ENCODE measurements at places on chromosomes 2 and 18.

GRCh38 chr2:120224735-120225548 lies 1.7 kb upstream of the TMEM185B start:
- DNase-seq: no peak

GRCh38 chr2:97908208-97908676 lies 87.5 kb downstream of the TMEM131 start:
- peak; percentile 43 for DNase-seq

- no peak for DNase-seq
Observed at GRCh38 chr2:209579230-209579749, 155.4 kb downstream of the MAP2 start.

GRCh38 chr2:30222636-30223360 lies 8.5 kb upstream of the LBH start:
- no peak for DNase-seq

DNA sequence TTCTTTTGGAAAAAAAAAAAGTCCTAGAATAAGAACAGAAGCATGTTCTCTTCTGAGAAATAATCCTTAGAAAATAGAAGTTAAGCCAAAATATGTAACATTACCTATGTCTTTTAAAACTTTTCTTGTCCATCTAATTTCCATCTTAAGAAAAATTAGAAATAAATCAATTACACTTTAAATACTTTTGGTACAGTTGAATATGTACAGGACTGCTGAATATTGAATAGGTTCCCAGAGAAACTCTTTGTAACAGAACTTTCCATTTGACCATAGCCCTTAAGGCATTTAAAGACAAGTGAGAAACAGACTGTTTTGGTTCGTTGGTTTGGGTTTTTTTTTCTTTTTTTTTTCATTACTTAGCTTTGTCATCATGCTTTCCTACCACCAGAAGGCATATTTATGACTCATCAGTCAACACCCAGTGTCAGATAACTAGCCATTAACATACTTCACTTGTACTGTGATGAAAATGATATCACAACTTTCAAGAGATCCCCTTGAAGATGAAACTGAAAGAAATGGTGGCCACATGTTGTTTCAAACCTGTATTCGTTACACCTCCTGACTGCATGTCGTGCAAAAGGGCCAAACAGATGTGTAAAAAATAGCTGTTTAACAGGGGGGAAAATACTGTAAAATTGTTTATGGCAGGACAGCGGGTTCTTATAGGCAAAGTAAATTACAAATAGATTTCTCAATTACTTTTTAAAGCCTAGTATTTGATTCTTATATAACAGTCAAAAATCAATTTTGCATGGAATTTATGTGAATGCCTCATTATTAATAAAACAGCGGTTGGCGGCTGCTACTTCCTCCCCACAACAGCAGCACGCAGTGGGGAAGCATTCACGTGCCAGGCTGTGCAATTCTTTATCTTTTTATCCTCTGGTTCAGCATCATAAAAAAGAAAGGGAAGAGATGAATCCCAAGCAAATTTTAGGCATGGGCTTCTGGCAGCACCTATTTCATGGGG lies 280.7 kb upstream of the HNRNPA3 start:
- peak; percentile 77 for DNase-seq

- DNase-seq: no peak
Observed at GRCh38 chr18:25229081-25229480, 122.9 kb downstream of the ZNF521 start.

DNA sequence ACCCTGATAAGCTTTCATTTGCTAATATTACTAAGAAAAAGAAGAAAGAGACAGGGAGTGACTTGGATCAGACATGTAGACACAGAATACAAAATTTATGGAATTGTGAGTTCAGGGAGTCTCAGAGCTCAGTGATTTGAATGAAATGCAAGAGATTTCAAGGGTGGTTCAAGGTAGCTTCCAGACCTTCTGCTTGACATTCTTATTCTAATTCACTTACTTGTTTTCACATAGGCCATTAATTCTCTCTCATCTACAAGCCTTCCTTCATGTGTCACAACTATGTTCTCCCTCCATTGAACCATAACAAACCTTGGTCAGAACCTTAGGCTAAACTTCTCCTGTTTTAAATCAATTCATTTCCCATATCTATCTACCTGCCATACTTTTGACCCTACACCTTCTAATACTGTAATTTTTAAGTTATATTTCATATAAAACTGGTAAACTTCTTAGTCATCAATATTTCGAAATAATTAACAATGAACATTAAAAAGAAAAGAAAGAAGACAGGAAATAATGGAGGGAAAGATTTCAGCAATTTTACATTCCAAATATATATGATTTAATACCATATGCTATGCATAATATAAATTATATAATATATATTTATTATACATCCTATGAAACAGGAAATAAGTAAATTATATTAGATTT lies 139.2 kb upstream of the PDE1A start:
- DNase-seq: no peak

DNA sequence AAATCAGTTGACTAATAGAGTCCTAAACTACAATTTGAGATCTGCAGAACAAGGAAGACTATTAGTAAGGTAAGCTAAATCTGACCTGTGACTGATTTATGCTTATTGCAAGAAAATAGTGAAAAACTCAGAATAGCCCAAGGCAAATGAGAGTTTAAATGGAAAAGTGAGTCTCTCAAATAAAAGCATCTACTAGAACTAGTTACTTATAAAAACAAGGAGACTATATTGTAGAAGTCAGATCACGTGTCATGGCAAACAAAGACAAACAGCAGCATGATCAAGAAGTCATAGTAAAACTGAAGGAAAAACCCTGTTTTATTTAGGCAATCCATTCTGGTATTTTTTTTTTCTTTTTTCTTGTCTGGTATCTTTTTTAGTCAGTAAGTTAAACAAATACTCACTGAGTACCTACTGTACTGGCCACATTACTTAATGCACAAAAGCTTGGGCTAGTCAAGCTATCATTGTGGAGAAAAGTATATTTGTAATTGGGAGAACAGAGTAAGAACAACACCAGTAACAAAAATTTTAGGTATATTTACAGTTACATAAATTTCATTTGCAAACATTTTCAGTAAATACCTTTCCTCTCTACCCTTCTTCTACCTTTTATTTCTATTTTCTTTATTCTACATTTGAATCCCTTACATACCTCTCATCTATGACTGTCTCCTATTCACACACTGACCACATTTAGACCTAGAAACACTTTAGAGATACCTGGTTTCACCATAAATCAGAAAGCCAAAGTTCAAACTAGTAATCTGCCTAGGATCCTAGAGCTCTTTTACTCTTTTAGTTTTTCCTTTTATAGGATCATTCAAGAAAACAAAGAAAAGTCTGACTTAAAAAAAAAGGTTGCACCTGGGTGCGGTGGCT lies 23.7 kb downstream of the CCDC88A start:
- DNase-seq: no peak

DNA sequence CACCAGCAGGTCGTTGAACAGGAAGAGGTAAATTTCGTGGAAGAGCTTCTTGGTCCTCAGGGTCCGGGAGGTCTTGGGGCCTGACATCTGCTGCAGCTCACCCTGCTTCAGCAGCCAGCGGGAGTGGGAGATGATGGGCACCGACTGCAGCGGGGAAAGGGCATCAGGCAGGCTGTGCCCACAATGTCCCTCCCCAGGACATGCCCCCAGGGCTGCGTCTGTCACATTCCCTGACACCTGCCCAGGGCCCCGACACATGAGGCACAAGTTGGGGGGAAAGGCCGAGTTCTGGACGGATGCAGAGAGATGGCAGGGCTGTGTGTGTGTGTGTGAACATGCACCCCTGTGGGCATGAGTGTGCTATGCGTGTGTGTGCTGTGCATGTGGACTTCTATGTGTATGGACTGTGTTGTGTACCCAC lies 13.9 kb downstream of the SNORC start:
- no peak for DNase-seq

- DNase-seq: no peak
Observed at GRCh38 chr2:11871421-11871820, 125.0 kb downstream of the LPIN1 start.

GRCh38 chr2:40282428-40282827 lies 169.5 kb downstream of the SLC8A1 start:
- DNase-seq: peak; percentile 49

GRCh38 chr18:7566244-7566566 lies 911 bp upstream of the PTPRM start:
- DNase-seq: no peak

GRCh38 chr2:45833301-45833967 lies 182.0 kb downstream of the PRKCE start:
- no peak for DNase-seq

- DNase-seq: no peak
Observed at GRCh38 chr2:79025421-79025820, at the start of gene REG3G. REG3G (plus strand) TSS chr2:79025702; CDS start chr2:79026094, 392 bp downstream.

- no peak for DNase-seq
Observed at GRCh38 chr2:101076581-101076980, 74.5 kb downstream of the RPL31 start.

- no peak for DNase-seq
Observed at GRCh38 chr2:15874854-15875804, 65.2 kb upstream of the MYCN start.

- DNase-seq: no peak
Observed at GRCh38 chr2:118085173-118086023, 2.9 kb upstream of the INSIG2 start.

DNA sequence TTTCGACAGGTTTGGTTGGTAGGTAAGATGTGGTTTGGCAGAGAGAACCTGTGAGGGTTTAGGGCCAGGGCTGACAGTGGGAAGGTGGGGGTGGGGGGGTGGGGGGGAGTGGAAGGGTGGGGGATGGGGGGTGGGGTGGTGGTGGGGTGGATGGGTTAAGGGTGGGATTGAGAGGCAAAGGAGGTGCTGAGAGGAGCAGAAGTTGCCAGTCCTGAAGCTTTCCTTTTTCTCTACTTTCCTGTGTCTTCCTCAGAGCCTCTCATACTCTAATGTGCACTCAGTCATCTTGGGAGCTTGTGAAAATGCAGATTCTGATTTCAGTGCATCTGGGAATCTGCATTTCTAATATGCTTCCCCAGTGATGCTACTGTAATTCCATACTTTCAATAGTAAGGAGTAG lies 21.0 kb downstream of the MAP4K4 start:
- no peak for DNase-seq

GRCh38 chr2:130848526-130849210 lies 12.0 kb downstream of the ARHGEF4 start:
- DNase-seq: no peak

DNA sequence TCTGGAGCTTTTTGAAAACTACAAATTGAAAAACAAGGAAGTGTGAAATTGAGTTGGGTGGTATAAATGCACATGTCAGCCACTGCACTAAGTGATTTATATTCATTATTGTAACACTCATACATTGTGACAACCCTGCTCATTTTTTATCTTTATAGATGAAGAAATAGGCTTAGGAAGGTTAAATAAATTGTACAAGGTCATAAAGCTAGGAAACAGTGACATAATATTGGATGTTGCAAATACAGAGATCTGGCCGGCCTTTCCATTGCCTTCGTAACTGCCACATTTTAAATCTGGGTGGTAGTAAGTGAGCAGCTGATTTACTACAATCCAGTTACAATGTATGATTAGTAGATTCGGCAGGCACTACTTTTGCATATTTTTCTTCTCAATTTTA lies 76.6 kb upstream of the LPIN2 start:
- DNase-seq: no peak

GRCh38 chr2:20474757-20475566 lies 28.1 kb downstream of the RHOB start:
- DNase-seq: no peak

GRCh38 chr2:124248386-124248785 lies 223.3 kb downstream of the CNTNAP5 start:
- DNase-seq: no peak

- no peak for DNase-seq
Observed at GRCh38 chr2:240631548-240632305, 6.4 kb downstream of the GPR35 start.

GRCh38 chr18:2087877-2088673 lies 483.2 kb downstream of the METTL4 start:
- no peak for DNase-seq

DNA sequence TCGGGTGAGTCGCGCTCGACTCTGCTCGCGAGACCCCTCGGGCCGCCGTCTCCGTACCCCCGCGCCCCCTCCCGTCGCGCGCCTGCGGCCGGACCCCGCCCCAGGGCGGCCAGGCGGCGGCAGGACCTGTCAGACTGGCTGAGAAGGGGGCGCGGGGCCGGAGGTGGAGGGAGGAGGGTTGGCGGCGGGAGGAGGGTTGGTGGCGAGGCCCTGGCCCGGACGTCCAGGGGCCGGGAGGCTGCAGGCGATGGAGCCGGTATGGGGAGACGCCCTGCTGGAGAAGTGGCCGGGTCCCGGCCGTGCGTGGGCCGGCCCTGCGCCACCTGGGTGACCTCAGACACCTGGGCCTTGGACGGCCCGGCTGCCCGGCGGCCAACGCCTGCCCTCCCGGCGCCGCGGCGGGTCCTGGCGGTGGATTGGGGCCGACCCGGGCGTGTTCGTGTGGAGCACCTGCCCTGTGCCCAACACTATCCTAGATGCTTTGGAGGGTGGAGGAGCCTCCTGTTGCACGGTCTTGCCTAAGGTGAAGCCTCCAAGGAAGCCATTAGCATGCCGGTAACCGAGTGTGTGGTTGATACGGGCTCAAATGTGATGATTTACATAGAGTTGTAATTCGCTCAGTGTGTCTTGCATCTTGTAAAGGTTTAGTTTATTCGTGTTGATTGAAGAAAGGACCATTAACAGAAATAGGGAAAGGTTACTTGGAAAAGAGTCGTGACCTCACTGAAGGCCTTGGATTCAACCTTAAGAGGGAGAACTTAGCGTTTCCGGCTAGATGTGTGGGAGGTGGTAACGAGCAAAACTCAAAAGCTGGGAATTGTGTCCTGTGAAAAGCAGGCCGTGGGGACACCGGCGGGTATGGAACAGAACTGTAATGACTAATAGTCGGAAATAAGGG lies 550 bp downstream of the MYL12B start:
- peak; percentile 50 for DNase-seq

DNA sequence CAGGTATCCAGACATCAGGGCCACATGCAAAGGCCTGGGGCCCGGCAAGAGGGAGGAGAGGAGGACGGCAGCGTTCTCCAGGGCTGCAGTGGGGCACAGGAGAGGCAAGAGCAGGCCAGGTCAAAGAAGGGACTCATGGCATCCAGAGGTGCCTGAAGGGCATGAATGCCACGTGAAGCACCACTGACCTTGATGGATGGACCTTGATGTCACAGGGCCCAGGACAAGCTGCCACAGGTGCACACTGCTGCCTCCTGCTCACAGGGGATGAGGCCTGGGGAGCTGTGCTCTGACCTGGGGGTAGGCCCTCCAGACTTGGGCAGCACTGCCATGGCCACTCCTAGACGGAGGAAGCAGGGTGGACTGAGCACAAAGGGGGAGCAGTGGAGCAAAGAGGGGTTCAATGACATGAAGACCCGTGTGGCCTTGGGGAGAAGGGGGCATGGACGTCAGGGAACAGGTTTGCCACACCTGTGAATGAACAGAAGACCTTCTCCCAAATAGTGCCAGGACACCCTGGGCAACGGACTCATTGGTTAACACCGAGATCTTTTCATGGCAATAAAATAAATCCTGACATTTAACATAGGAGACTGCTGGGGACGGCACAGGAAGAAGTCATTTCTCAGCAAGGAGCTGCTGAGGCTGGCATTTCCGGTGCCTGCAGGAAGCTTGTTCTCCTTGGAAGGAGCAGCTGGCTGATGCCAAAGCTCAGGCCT lies 65.6 kb downstream of the EMX1 start:
- DNase-seq: no peak

GRCh38 chr2:70938586-70938950 lies 2.9 kb downstream of the ATP6V1B1 start:
- no peak for DNase-seq

GRCh38 chr2:136823291-136823690 lies 57.9 kb downstream of the THSD7B start:
- no peak for DNase-seq

Data from NAMALWA (cell line).